Activated T-cell treated with anti-CD3 and anti-CD28 coated beads for 24 hours (primary cell): ENCODE measurements at places on chromosomes 11 and 22.

DNA sequence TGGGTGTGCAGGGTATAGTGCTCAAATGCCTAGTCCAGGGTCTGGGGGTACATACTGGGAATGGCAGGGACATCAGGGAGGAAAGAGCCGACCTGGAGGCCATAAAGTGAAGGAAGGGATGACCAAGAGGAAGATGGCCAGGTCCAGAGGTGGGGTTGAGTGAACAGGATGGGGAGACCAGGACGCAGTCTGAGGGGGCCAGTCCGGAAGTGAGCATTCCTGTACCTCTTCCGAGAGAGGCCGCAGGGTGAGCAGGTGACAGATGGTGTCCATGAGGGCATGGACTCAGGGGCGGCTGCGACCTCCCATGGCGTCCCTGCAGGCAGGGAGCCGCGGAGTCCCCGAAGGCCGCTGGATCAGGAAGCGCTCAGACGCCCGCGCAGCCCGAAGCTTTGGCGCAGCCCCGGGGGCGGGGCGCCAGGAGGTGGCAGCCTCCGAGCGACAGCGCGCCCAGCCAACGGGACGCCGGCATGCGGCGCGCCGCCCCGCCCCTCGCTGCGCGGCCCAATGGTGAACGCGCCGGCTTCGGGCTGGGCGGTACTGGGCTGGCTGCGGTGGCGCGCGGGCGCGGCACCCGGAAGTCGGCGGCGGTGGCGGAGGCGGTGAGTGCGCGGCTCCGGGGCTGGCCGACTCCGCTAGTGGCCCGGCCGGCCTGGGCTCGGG is at the start of gene TANGO2:
Gene TANGO2, plus strand, starts transcription at position 578 of the 663 bp plus-strand sequence. CDS start 15,689 bp downstream, outside the sequence.
- peak; percentile 91 for DNase-seq

- DNase-seq, result no peak
These were observed 12.5 kb downstream of the PRR5L start for GRCh38 chr11:36308577-36308976.

DNA sequence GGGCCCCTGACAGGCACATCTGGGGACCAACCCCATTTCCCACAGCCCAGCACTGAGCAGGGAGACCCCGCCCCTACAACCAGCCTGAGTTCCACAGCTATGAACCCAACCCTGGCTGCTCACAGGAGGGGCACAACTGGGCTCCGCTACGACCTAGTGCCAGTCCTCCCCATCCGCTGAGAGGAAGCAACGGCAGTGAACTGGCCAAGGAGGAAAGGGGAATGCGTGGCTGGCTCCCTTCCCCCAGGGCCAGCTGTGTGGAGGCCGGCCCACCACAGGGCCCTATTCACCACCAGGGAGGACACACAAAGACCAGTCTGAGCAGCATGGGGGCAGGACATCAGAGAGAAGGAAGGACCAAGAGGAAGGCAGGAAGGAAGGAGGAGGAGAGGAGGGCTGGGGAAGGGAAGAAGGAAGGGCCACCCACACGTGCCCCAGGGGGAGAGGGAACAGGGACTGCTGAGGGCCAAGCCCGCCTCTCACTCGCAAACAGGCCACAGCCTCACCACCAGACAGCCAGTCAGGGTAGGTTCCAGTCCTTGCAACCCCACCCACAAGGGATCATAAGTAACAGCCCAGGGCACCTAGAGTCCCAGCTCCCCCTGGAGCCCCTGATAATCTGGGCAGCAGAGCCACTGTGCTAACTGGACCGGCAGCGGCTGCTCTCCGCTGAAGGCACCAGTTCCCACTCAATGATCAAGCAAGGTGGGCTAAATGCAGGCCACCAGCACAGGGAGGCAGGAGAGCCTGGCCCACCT is 8.5 kb upstream of the GAL3ST1 start:
- no peak for DNase-seq

- DNase-seq, result no peak
These were observed 176.2 kb downstream of the BUD13 start for GRCh38 chr11:116596346-116597260.

DNA sequence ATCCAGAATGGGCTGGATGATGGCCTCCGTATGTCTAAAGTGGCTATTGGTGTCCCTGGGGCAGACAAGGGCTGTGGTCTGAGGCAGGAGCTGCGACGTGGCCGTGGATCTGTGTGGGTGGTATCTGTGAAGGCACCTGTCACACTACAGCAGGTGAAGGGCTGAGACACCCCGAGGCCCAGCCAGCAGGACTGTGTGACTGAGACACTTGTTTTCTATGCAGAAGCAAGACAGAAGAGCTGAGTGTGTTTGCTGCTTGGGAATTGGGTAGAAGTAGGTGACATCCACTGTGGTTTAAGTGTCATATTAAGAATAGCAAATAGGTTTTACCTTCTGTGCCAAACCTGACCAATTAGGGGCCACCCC is 35.0 kb downstream of the AMPD3 start:
- no peak for DNase-seq

GRCh38 chr11:13052130-13052571 is 43.0 kb downstream of the RASSF10 start:
- DNase-seq, result no peak

DNA sequence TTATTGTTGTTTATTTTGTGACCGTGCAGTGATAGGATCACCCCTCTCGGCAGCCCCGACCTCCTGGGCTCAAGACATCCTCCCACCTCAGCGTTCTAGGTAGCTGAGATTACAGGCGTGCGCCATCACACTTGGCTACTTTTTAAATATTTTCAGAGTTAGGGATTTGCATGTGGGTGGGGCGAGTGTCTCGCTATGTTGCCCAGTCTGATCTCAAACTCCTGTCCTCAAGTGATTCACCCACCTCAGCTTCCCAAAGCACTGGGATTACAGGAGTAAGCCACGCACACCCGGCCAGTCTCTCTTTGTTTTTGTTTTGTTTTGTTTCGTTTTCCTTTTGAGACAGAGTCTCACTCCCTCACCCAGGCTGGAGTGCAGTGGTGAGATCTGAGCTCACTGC is 1.2 kb upstream of the INTS5 start:
- no peak for DNase-seq

- no peak for DNase-seq
These were observed 45.5 kb upstream of the TTLL12 start for GRCh38 chr22:43232445-43232844.

DNA sequence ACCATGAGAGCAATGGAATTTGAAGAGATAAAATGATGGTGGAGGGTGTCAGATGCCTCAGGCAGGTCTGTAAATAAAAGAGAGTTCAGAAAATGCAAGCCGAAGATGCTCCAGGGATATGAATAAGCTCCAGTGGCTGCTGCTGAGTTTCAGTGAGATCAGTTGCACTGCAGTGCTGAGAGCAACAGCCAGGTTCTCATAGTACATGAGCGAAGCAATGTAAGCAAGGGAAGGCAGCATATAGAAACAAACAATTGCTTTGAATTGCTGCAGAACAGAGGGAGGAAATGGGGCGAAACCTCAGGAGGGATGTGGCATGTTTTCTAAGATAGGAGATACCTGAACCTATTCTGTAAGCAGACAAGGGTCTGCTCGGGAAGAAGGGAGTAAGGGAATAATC is 369.5 kb downstream of the AASDHPPT start:
- DNase-seq, result no peak

DNA sequence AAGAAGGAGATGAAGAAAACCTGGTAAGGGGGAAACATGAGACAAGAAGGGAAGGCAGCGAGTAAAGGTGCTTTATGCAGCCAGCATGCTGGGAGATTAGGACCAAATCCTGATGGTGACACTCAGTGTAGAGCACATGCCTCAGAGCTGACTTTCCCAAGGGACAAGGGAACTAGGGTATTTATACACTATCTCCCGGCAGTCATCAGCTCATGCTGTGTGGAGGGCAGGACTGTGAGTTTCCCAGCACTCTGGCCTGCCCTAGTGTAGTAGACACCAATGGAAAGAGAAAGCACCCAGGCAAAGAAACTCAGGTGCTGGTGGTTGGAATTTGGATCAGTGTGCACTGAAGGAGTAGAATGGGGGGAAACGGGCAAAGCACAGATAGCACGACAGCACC is 128.3 kb upstream of the CSNK2A3 start:
- DNase-seq, result no peak

DNA sequence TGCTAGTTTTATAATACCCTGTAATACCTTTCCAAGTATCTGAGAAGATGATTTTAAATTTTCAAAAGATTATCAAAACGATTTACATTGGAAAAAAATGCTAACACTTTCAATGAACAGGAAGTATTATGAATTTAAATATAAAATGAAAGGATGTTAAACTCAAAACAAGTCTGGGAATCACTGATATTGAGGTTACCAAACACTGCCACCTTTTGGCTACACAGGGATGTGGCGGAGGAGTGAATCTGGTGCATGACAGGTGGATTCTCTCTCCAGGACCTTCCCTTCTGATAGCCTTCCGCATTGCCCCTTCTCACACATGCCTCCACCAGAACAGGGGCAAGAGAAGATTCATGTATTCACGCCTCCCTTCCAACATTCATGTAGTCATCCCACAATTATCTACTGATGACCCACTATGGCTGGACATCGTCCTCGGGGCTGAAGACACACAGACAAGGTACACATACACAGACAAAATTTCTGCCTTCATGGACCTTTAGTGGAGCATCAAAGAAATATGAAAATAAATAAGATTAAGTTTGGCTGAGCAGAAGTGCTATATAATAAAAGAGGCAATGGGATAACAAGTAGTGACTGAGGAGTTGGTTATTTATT is 34.7 kb downstream of the ATG16L2 start:
- DNase-seq, result no peak

GRCh38 chr11:114291381-114291780 is 4.8 kb upstream of the NNMT start:
- DNase-seq, result no peak

- DNase-seq, result no peak
These were observed 20.4 kb downstream of the FBXO7 start for GRCh38 chr22:32494971-32495370.

DNA sequence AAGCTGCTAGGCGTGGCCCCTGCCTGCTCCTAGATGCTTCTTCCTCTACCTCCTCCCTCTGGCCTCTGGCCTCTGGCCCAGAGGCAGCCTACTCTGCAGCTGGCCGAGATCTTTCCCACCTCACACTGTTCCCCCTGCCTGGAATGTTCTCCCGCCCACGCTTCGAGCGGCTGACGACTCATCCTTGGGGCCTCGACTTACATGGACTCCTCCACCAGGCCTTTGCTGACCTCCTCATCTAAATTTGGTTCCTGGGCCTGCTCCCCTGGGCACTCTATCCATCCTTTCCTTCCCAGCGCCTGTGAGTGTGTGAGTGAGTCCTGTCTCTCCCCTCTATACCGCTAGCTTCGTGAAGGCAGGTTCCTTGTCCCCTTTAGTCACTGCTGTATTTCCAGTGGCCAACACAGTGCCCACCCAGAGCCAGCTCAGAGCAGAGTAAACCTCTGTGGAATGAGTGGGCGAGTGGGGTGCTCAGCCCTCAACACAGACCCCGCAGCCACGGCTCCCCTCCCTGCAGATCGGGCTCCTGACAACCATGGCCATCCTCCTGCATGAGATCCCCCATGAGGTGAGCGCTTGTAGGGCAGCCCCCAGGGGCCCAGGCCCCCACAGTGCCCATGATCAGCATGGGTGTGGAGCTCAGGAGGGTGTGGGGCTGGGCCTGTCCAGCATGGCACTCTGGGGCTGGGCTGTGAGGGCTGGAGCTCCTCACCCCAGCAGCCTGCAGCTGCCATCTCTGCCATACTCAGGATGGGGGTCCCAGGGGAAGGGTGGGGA is 5.7 kb downstream of the SLC39A13 start:
- DNase-seq, result no peak

GRCh38 chr11:60394666-60395380 is 1.4 kb upstream of the MS4A14 start:
- DNase-seq, result no peak

- no peak for DNase-seq
These were observed 51.0 kb upstream of the SEPTIN5 start for GRCh38 chr22:19663286-19663815.

DNA sequence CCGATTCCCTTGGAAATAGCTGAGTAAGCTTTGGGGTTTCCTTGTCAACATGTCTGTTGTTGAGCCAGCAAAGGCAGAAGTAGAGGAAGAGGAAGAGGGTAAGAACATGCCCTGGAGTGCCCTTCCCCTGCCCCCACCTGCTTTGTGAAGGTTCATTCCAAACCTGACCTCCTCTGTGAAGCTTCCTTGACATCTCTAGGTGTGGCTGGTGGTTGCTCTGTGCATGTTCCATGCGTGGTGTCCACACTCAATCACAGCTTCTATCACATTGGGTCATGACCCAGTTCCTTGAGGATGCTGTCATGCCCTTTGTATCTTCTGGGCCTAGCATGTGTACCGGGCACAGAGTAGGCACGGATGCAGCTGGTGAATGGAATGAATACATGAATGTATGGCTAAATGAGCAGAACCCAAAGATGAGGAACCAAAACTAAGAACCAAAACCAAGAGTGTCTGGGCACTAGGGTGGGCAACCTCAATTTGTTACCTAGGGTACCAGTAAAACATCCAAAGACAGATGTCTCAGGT is 23.7 kb upstream of the FXYD6 start:
- DNase-seq, result no peak

GRCh38 chr11:62996271-62996670 is 11.5 kb upstream of the SLC22A6 start:
- DNase-seq, result no peak

DNA sequence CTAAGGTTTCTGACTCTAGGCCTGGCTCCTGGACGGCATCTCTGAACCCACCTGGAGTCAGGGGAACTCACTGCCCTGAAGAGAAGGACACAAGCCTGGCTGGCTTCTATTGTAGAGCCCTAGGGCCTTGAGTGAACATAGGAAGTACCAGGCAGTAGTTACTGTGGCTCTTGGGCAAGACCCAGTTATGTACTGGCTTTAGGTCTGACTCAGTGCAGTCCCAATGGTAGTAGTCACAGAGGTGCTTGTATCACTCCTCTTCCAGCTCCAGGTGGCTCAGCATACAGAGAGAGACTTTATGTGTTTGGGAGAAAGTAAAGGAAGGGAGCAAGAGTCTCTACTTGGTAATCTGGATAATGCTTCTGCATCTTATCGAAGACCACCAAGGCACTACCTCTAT is 13.9 kb upstream of the PAK1 start:
- no peak for DNase-seq

GRCh38 chr11:132330515-132330914 is 960.1 kb downstream of the NTM start:
- DNase-seq, result no peak

GRCh38 chr11:113681711-113682413 is 24.2 kb downstream of the TMPRSS5 start:
- DNase-seq, result no peak

DNA sequence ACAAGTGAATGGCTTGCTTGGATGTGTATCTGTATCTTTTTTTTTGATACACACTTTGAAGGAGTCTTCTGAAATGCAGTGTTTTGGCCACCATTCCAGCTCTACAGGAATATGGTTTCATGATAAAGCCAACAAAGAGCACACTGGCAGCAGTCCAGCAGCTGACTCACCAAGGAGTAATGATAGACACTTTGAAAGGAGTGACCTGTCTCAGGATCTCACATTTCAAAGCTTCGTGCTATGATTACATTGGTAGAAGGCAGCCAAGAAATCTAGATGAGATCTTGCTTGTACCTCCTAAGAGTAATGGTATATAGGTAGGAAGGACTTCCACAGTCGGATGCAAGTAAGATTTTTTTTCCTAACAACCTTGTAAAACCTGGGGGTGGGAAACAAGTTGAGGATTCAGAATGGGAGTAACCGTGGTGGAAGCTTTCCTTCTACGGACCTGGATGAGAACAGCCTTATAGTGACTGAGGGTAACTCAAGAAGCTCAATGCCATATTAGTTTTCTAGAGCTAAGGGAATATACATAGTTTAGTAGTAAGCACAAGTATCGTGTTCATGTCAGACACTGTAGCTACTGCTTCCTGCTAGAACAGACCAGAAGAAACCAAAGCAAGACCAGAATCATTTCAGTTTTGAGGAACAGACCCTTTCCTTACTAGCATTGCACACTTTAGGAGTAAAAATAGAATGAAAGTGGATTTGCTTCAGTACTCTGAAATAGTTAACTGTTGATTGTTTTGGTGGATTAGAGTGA is 25.0 kb downstream of the MTMR3 start:
- DNase-seq, result no peak

GRCh38 chr11:106493751-106494150 is 416.3 kb downstream of the AASDHPPT start:
- no peak for DNase-seq
